Activated T-cell treated with anti-CD3 and anti-CD28 coated beads, Interleukin-2, amount 50 U/mL, for 4 hours (primary cell): ENCODE measurements at places on chromosomes 11 and 22. TPM values are rescaled to one million over a fixed set of nuclear protein-coding genes. Genes with fewer than 3 reads are reported as not detected.

- DNase-seq: no peak
Observed at GRCh38 chr11:13384908-13385640, 77.9 kb downstream of the BTBD10 start.

GRCh38 chr11:36011574-36011973, 67.7 kb downstream of the LDLRAD3 start:
- DNase-seq: no peak

- no peak for DNase-seq
Observed at GRCh38 chr22:27501191-27501936, 300.2 kb downstream of the MN1 start.

DNA sequence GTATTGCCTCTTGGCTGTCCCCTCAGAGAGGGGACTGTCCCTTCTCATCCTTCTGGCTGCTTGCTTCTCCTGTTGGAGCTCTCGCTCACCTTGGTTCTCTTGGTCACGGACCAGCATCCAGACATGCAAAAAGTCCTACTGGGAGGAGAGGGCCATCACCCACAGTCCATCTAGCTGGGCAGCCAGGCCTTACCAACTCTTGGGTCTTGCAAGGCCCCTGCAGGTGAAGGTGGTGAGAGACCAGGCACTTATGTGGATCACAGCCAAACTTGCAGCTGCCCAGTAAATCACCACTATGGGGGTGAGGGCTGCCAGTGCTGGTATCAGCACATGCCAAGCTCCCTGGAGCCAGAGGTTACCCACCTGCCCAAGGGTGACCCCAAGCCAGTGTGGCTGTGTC, 36.3 kb downstream of the KCNQ1OT1 start:
- no peak for DNase-seq

- DNase-seq: no peak
Observed at GRCh38 chr11:134355136-134355535, 23.3 kb downstream of the GLB1L2 start.

- DNase-seq: no peak
Observed at GRCh38 chr22:20246368-20247009, 21.6 kb downstream of the RTN4R start.

GRCh38 chr22:24108073-24108472, 73.2 kb upstream of the SUSD2 start:
- DNase-seq: no peak

DNA sequence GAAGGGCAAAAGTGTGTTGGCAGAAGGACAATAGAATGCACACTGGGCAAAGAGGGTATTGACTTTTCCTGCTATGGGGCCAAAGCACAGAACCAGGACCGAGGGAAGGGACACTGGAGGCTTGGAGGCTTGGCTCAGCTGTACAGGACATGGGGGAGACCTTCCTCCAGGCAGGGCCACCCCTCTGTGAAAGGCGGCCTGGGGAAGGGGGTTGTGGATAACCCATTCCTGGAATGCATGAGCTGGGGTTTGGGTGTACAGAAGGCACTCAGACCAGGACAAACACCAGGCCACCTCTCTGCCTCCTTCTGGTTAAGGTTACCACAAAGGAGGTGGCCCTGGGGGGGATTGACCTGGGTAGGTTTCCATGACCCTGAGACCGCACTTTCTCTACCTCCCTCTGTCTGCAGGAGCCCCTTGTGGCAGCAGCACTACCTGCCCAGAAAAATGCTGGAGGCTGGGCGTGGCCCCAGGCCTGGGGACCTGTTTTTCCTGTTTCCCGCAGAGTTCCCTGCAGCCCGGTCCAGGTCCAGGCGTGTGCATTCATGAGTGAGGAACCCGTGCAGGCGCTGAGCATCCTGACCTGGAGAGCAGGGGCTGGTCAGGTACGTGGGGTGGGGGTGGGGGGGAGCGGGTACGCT, 9.6 kb downstream of the P2RY2 start:
- no peak for DNase-seq

DNA sequence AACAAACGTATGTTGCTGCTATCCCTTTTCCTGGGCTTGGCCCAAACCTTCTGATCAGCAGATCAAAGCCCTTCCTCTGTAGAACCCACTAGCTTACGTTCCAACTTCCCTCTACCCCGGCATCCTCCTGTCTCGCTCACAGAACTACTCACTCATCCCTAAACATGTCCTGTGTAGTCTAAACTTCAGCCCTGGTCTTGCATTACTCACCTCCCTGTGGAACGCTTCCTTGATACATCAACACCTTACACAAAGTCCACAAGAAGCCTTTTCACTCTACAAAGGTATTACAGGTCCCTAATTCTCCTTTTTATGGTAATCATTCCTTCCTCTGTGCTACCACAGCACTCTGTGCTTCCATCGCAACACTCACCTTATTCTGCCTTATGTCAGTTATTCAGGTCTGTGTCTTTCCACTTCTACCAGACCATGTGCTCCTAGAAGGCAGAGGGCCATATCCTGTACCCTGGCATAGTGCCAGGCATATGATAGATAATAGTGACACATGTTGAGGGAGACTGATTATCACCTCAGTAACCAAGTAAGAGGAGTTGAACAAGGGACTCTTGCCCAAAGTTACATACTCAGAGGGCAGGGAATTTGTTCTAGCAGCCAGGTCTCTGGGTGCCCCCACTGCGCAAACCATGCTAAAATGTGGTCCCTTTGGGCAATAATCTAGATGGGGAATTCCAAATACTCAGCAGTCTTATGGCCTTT, 41.6 kb downstream of the USP35 start:
- no peak for DNase-seq

- DNase-seq: no peak
Observed at GRCh38 chr11:70398834-70399680, 728 bp downstream of the CTTN start.

DNA sequence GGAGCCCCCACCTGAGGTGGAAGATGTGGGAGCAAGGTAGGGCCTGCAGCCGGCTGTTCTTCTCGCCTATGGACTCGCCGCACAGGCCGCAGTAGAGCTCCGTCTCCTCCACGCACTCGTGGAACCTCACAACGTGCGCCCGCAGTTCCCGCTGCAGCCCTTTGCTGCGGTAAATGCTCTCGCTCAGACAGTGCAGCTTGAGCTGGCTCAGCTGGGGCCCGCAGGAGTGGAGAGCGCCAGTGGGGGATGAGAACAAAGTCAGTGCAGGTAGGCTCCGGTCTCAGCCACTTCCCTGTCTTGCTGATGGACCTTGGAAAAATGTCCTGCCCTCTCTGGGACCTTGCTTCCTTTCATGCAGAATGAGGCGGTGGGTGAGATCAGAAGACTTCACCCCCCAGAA, 10.2 kb downstream of the RAPSN start:
- no peak for DNase-seq

DNA sequence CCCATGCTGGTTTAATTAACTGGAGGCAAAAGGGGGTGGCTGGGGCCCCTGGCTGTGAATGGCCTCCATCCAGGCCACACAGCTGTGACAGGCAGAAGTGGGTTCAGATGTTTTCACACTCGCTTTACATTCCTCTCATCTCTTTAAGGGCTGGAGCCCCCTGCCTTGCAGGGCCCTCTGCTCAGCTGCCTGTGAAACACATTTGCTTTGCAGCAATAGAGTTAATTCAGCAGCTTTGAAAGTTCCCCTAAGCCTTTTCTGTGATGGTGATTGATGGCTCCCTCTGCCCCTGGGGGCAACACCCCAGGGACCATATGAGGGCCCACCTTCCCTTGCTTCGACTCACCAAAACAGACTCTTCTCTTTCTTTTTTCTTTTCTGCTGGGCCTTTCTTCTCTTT, 139.3 kb downstream of the FEZ1 start:
- no peak for DNase-seq

GRCh38 chr11:12218909-12219308, 108.5 kb downstream of the MICAL2 start:
- DNase-seq: no peak

DNA sequence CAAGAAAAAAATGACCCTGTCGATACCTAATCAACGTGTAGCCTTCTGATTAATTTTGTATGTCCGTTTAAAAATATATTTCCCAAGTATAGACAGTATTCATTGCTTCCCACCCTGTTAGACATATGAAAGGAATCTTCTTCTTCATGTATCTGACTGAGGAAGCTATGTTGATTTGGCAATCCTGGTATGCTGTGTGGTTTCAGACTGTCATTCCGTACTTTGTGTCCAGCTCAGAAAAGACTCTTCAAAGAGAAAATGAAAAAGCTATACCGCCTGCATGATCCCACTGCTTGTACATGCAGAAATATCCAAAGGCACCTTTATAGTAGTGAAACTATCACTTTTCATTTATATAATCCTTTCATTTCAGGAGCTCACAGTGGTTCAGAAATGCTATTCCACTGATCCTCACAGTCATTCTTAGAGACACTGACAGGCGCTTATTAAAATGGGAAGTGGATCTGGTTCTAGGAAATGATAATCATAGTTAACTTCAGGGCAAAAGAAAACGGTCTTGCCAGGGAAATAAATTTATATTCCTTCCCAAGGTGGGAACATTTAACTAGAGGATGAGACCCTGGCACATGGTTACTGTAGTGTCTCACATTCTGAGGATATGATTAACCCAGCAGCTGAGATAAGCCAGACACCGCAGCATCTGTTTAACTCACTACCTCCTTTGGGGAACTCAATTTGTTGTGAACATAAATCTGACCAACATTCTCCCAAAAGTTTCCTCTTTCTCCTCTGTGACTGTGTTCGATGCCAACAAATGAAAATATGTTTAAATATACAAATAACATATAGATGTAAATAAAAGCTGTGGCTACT, 599.2 kb upstream of the LUZP2 start:
- DNase-seq: no peak

- DNase-seq: no peak
Observed at GRCh38 chr11:46519351-46519750, 74.5 kb downstream of the AMBRA1 start.

- no peak for DNase-seq
Observed at GRCh38 chr11:105611572-105612441, 1.9 kb downstream of the GRIA4 start.

DNA sequence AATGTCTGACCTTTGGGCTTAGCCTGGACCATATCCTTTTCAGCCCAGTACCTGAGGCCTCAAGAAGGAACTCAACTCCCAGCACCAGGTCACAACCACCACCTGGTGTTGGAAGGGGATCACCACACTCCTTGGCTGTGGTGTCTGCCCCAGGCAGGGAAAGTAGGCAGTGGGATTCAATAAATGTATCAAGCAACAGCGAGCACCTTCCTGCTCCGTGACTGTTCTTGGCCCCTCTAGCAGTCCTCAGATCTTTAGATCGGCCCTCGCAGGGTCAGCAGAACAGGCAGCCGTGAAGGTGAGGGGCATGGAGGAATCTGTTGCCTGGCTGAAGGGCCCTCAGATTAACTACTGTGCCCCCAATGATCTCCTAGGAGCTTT, 15.9 kb downstream of the ARFGAP2 start:
- no peak for DNase-seq

DNA sequence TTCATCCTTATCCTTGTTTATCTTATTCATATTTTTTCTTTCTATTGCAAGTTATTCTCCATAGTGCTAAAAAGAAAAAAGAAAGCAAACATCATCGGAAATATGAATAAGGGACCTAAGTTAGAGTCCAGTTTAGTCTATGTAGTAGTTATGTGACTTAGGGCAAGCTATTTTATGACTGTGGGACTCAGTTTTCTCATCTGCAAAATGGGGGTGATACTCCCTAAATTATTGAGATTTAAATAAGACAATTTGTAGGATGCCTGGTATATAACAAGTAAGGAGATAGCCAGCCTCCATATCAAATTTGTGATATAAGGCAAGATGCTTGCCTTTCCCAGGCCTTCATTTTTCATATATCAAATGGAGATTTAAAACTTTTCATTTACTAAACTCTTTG, 69.5 kb downstream of the MAML2 start:
- DNase-seq: no peak

DNA sequence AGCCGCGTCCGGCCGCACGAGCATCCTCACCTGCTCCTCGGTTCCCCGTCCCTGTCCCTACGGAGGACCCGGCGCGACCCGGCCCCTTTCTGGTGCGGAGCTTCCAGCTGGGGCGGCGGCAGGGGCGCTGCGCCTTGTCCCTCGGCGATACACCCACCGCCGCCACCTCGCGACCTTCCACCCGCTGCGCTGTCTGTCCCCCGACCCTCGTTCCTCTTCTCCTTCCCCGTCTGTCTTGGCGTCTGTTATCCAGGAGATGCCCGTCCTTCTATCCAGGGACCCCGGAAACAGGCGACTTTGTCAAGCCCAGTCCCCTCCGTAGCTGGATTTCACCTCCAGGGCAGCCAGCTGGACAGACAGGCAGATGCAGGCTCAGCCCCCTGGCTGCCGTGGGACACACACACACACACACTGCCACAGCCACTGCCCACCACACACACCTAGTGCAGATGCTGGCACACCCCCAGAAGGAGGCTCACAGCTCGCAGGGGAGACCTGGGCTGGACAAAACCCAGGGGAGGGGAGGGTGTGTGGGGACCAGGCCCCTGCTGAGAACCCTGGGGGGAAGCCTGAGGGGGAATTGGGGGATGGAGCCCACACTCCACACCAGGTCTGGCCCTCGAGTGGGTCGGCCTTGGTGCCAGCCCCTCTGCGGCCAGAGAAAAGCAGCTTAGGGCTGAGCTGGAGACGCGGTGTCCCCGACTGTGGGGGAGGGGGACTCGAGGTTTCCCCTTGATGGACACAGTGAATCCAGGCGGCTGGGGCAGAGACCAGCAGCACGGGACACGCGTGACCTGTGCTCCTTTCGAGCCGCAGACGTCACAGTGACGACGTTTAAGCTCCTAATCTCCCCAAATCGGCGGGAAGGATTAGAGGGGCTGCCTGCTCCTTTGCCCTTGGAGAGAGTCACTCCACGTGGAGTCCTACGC, 788 bp downstream of the DRD4 start:
- DNase-seq: no peak

- DNase-seq: no peak
Observed at GRCh38 chr22:47357086-47357485, 594.6 kb downstream of the TBC1D22A start.

DNA sequence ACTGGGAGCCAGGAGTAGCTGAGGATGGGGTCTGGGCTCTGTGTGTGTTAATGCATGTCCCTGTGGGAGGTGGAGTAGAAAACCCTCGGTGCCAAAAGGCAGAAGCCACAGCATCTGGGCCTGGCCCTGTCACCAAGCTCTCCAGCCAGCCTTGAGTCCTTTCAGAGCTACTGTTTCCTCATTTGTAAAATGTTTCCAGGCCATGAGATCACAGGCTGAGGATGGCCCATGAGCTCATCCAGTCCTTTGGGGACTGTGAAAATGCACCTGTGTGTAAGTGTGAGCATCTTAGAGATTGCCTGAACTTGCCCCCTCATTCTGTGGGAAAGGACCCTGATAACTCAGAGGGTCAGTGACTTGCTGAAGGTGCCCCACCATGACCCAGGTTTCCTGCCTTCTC, 9.1 kb downstream of the ANKK1 start:
- DNase-seq: no peak

GRCh38 chr22:45859231-45860161, 117.5 kb downstream of the WNT7B start:
- DNase-seq: no peak

- no peak for DNase-seq
Observed at GRCh38 chr11:3164552-3165151, 458 bp downstream of the OSBPL5 start.

Gene OR4C45
- total RNA-seq: not detected

Gene OR52N4
- not detected for total RNA-seq

Gene LIF
- 440 TPM for total RNA-seq

Gene PARVG
- 32.5 TPM for total RNA-seq

Gene TRIM6
- not detected for total RNA-seq

Gene KIRREL3
- total RNA-seq: not detected

Gene DCPS
- 37.5 TPM for total RNA-seq

Gene VPREB1
- total RNA-seq: not detected

Gene CYB5R2
- 0.63 TPM for total RNA-seq

Gene TSSK2
- not detected for total RNA-seq

Gene LARGE1
- total RNA-seq: 0.73 TPM
